Inflammatory macrophage (primary cell): ENCODE measurements at places on chromosomes 1 and 21.

DNA sequence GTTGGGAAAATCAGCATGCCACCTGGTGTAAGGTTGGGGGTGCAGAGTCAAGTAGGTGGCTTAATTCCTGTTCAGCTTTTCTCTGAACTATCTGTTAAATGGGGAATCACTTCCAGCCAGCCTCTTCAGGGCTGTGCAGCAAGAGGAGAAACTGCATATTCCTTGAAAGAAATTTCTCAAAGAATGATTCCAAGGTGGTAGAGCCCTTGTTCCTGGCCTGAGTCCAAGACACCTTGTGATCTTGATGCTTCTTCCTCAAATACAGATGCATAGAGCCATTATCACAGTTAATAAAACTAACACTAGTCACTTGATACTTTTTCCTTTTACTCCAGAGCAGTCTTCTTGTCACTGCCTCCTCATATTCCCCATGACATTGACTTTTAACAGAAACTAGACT lies 5.2 kb downstream of the TXLNA start:
- DNase-seq = peak; percentile 23

GRCh38 chr1:21005466-21006239 lies 171.0 kb downstream of the EIF4G3 start:
- no peak for DNase-seq

DNA sequence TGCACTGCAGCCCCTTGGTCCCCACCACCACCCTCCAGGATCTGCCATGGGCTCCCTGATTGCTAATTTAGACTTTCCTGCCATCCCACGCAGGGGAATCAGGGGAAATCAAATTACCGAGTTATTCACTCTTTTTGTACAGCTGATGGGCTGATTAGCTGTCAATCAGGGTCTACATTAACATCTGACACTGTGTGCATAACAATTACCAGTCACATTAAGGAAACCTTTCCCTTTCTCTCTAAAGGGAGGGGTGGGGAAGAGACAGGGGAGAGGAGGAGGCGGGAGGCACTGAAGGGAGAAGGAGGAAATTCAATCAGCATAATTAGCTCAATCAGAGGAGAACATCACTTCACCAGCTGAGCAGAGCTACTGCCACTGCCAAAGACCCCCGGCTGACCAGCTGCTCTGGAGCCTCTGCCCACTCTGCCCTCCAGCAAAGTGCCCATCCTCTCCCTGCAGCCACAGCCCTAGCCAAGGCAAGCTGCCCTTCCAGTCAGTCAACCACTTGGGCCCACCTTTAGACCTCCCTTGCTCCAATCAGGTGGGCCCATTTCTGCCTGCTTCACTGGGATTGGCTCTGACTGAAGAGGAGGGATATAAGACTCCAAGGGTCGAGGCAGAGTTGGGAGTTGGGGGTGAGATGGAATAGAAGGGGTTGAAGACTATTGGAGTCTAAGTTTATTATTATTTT lies 199.3 kb upstream of the ZC3H12A start:
- no peak for DNase-seq

DNA sequence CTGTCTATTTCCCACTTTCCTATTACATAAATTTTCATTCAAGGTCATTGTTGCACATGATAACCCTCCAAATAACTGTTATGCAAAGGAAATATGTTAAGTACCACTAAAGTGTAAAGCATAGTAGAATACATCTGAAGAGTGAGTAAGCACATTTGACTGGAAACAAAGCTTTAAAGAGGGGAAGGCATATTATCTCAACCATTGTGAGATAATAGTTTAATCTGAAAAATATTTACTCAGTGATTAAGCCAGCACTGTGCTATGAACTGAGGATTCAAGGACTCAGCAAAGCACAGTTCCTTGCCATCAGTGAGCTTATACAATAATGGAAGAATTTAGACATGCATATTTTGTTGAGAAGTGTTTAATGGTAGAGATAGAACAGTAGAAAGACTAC lies 127.4 kb downstream of the HMCN1 start:
- DNase-seq = no peak

- no peak for DNase-seq
Measured at GRCh38 chr1:231636157-231636556, 9.6 kb downstream of the DISC1 start.

GRCh38 chr1:38560457-38560856 lies 299.1 kb downstream of the RRAGC start:
- DNase-seq = no peak

DNA sequence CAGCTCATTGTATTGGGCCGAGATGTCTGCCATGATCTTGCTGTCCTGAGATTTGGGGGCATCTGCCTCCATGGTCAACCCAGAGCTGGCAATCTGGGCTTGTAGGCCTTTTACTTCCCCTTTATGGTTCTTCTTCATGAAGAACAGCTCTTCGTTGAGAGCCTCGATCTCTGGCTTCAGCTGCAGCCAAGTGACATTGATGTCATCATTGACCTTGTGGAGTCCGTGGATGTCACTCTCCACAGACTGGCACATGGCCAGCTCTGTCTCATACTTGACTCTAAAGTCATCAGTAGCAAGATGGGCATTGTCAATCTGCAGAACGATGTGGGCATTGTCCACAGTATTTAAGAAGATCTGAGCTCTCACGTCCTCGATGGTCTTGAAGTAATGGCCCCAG lies 29.2 kb downstream of the RAP1A start:
- DNase-seq = peak; percentile 76

DNA sequence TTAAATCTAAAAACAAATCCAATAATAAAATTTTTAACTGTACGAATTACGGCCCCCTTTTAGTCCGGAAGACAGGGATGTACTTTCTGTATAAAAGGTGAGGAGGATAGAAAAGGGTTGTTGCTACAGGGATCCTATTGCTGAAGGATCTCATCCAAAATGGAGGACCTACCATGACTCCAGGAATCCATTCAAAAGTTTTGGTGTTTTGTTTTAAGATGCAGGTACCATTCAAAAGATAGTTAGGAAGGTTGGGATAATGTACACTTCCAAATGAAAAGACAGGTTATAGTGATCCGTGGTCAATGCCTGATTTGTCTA lies 1.3 kb upstream of the ENAH start:
- DNase-seq = no peak

DNA sequence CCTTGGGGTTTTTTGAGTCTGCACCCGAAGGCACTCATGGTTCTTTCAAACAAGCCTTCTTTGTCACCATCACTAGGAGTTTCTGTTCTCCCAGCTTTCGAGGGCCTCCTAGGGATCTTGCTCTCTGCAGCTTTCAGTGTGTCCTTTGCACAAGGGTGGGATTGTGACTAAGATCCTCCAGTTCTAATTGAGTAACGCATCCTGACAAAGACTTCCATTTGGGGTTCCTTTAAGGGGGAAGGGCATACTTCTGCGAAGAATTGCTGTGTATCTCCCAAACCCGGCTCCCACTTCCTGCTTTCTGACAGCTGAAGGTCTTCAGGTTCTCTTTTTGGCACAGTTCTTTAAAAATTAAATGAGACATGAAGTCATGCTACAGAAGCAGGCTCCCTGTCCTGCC lies 139.4 kb downstream of the EDEM3 start:
- DNase-seq = peak; percentile 89

DNA sequence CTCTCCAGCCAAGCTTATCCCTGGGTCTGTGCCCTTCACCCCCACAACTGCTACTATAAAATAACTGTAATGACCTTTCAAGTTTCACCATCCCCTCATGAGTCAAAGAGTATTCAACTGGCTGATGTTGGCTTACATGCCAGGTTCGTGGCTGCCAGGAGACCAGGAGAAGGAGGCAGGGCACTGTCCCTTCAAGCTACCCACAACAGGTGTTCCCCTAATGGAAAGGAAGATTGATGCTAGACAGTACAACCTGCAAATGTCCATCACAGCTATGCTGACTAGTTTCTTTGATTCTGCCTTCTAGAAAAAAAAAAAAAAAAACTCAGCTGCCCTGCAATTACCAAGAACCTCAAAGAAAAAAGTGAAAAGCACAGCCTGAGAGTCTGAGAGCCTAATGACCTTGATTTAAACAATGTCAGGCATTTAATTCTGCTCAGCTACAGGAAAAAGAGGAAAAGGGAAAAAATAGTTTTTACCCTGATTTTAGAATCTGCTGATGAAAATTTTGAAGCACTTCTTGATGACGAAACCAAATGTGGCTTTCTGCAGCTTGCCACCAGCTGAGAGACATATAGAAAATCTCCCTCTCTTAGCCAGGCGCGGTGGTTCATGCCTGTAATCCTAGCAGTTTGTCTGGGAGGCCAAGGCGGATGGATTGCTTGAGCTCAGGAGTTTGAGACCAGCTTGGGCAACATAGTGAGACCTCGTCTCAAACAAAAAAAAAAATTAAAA lies 82.7 kb upstream of the ROR1 start:
- no peak for DNase-seq

DNA sequence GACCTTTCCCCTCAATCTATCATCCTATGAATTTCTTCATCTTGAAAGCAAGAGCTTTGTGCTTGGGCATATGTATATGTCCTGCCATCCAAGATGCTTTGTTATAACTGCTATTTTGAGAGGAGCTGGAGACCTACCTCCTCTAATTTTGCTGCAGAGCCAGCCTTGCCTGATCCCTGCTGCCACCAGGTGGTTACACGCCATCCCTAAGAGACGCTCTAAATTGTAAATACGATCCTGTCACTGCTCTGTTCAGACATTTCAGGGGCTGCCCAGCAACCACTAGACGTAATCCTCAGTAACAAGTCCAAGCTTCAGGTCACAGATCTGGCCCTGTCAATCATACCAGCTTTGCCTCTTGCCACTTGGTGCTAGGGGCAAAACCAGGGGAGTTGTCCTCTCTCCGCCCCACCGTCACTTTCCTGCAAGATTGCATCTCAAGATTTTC lies 32.9 kb downstream of the GPA33 start:
- no peak for DNase-seq

DNA sequence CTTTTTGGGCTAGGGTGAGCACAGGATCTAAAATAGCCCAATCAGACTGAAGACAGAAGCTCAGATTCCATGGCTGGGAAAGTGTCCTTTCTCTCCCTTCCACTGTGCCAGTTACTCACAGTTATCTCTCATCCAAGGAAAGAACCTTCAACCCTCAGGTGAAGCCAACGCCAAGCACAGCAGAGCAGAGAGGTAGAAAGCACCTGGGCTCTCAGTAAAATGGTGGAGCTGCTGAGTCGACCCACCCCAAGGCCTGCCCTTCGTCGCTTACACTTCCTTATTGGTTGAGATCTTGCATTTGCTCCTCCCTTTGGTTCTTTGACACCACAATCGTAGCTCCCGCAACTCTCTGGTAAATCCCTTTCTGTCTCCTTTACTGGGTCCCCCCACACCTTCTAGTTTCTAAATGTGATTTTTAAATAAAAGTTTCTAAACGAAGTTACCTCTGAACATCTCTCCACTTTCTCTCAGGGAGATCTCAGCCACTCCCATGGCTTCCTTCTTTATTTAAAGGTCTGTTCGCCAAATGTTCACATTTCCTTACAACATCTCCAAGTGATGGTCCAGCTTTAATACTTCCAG lies 27.5 kb upstream of the SLC30A1 start:
- DNase-seq = peak; percentile 72

DNA sequence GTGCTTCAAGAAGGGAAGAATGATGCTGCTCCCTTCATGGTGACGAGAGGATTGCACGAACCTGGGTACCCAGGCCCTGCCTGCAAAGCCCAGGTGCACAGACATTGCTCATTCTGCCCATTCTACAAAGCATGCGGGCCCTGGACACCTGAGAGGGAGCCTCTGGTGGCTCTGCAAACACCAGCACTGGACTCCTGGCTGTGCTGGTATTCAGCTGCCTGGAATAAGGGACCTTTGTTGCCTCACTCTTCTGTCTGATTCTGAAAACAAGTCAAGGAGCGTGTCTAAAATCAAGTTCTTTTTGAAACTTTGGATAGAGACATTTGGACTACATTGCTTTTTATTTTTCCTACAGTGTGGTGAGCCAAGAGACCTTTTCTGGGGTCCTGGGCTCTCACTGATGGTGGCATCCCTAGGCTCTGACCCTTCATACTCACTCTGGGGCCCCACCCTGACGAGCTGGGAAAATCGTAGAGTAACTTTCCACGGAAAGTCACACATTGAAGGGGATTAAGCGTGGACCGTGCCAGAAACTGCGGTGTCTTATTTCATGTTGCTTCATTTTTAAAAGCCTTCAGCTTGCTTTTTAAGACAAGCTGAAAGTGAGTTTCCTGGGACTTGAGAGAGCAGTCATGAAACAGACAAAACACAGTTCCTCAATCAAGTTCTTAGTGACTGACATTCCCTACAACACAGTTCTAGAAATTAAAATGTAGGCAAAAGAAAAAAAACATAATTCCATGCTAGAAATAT lies 24.0 kb downstream of the ABCA4 start:
- DNase-seq = no peak

GRCh38 chr1:152348447-152348846 lies 11.4 kb downstream of the FLG2 start:
- no peak for DNase-seq

GRCh38 chr1:216173376-216173995 lies 249.8 kb downstream of the USH2A start:
- no peak for DNase-seq

GRCh38 chr1:204684206-204684570 lies 1.4 kb downstream of the LRRN2 start:
- DNase-seq = no peak

- DNase-seq = no peak
Measured at GRCh38 chr1:228868731-228869024, 133.4 kb downstream of the RHOU start.

DNA sequence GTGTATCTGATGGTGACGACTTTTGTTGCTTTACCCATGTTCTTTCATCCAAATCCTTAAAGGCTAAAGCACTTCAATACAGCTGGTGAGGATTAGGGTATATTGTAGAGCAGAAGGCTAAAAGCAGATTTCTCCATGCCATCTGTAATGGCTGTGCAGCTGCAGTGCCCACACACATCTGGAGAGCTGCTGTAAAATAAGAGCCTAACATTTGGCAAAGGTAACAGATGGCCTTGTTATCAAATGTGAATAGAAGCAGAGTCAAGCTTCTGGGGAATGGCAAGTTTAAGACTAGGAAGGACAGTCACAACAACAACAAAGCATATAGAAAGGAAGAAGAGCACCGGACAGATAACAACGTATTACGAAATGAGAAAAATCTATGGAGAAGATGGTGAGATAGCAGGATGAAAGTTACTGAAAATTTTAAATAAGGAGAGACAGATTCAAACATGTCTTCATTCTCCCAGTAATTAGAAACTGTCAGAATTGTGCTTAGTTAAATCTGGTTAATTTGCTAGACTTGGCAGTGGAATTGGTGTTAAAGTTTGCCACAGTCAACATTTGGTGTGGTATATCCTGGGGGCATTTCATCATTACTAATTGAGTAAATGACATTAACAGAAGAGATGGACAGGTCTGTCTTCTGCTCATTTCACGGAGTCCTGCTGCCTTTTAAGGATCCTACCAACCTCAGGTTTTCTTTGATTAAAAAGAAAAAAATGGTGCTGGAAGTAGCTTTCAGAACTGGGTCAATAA lies 1093.2 kb downstream of the ADGRL2 start:
- no peak for DNase-seq

- DNase-seq = no peak
Measured at GRCh38 chr1:175862408-175862807, 119.0 kb upstream of the TNR start.

GRCh38 chr1:30304080-30304479 lies 419.3 kb downstream of the MATN1 start:
- DNase-seq = no peak

DNA sequence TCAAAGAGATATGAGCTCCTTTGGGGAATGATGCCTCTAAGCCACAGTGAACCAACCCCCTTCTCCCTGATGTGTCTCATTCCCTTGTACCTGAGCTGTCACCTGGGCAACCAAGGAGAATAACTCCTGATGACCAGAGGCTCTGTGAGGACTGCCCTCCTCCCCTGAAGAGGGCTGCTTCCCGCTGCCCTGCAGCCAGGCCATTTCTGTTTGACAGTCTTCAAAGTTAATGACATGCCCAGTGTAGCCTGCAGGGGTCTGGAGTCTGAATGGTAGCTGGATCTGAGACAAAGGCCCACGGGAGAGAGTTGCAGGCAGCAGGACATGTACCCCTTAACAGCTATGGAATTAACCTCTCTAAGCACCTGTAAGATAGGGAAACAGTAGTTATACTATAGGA lies 3.4 kb upstream of the SLFNL1 start:
- no peak for DNase-seq
